Skeletal muscle tissue (tissue), 5 donors: ENCODE measurements at places on chromosomes 2 and 18. TPM values are rescaled to one million over a fixed set of nuclear protein-coding genes. Genes with fewer than 3 reads are reported as not detected.

SEC11C gene
- total RNA-seq: 5.2 TPM

CELF4 gene
- not detected for total RNA-seq

ADGRF3 gene
- total RNA-seq: not detected

FHOD3 gene
- total RNA-seq: 15.7 TPM

SP5 gene
- 3.1 TPM for total RNA-seq

RFX8 gene
- total RNA-seq: under 0.01 TPM

GKN2 gene
- not detected for total RNA-seq

ZC3H6 gene
- 4.7 TPM for total RNA-seq

FASTKD1 gene
- 40.7 TPM for total RNA-seq

NOP58 gene
- total RNA-seq: 49.6 TPM

RAB27B gene
- total RNA-seq: 1.0 TPM

FOXI3 gene
- total RNA-seq: not detected

TUBB8B gene
- total RNA-seq: not detected

CAPN10 gene
- total RNA-seq: 12.0 TPM

UGT1A5 gene
- not detected for total RNA-seq

CIB4 gene
- not detected for total RNA-seq

DNAJC5G gene
- total RNA-seq: under 0.01 TPM

SP9 gene
- not detected for total RNA-seq

L3MBTL4 gene
- 5.2 TPM for total RNA-seq

EDAR gene
- total RNA-seq: not detected

SERPINB5 gene
- not detected for total RNA-seq

BABAM2 gene
- 24.0 TPM for total RNA-seq

RAD51AP2 gene
- not detected for total RNA-seq

ERFE gene
- 4.2 TPM for total RNA-seq

CXCR1 gene
- total RNA-seq: 0.52 TPM

MYO1B gene
- total RNA-seq: 125 TPM

GBX2 gene
- total RNA-seq: not detected

TRAPPC12 gene
- 50.6 TPM for total RNA-seq
